ENCODE measurements at places on chromosomes 4 and X. TPM values are rescaled to one million over a fixed set of nuclear protein-coding genes. Genes with fewer than 3 reads are reported as not detected.

PAGE2 gene
- not detected for total RNA-seq

APLN gene
- 4.2 TPM for total RNA-seq

PCDH18 gene
- total RNA-seq = 17.9 TPM

PTTG2 gene
- not detected for total RNA-seq

CDX4 gene
- total RNA-seq = not detected

GAGE2A gene
- not detected for total RNA-seq

PTCHD1 gene
- total RNA-seq = 11.1 TPM

SPOCK3 gene
- 10.8 TPM for total RNA-seq

GRIA2 gene
- total RNA-seq = 264 TPM

XG gene
- not detected for total RNA-seq

CCSER1 gene
- 122 TPM for total RNA-seq

ABCG2 gene
- 15.5 TPM for total RNA-seq

MAGEB10 gene
- not detected for total RNA-seq

PCYT1B gene
- 21.1 TPM for total RNA-seq

MAGED4B gene
- 103 TPM for total RNA-seq

PDGFRA gene
- total RNA-seq = 67.9 TPM

PDHA2 gene
- not detected for total RNA-seq

TMEM31 gene
- not detected for total RNA-seq

PAGE5 gene
- not detected for total RNA-seq

CT45A3 gene
- total RNA-seq = not detected

NR3C2 gene
- total RNA-seq = 5.2 TPM

INTU gene
- 29.0 TPM for total RNA-seq

PDZD4 gene
- total RNA-seq = 141 TPM

CCNA2 gene
- 3.9 TPM for total RNA-seq

KLB gene
- 0.25 TPM for total RNA-seq

ZNF674 gene
- total RNA-seq = 11.3 TPM

TMSB15C gene
- 35.7 TPM for total RNA-seq

TLR1 gene
- total RNA-seq = 8.9 TPM

P2RY10 gene
- total RNA-seq = not detected

SPIN2B gene
- total RNA-seq = 6.6 TPM

CTAG1A gene
- total RNA-seq = not detected

SLC25A4 gene
- total RNA-seq = 26.1 TPM

PF4V1 gene
- not detected for total RNA-seq

PGAM4 gene
- total RNA-seq = not detected

CXXC4 gene
- 102 TPM for total RNA-seq

SHOX gene
- total RNA-seq = 0.25 TPM

GPC3 gene
- 3.7 TPM for total RNA-seq

FAM241A gene
- total RNA-seq = 6.9 TPM

COPS4 gene
- total RNA-seq = 106 TPM
